ENCODE measurements at places on chromosomes 7 and 10.

GRCh38 chr7:20240080-20240926 is 23.1 kb upstream of the MACC1 start:
- DNase-seq = no peak

DNA sequence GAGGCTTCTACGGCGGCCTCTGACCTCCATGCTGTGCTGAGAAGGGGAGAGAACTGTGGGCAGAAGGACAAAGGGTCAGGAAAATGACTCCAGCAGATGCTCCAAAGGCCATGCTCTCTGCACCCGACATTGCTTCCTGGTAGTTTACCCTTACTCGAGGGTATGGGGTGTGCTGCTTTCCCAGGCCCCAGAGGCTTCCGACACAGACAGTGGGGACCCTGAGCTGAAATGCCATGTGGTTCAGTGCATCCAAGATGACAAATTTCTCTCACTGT is 130.9 kb downstream of the PTPN20 start:
- no peak for DNase-seq

- peak; percentile 89 for DNase-seq
These were observed 37.0 kb downstream of the FAM171A1 start for GRCh38 chr10:15333909-15334649.

DNA sequence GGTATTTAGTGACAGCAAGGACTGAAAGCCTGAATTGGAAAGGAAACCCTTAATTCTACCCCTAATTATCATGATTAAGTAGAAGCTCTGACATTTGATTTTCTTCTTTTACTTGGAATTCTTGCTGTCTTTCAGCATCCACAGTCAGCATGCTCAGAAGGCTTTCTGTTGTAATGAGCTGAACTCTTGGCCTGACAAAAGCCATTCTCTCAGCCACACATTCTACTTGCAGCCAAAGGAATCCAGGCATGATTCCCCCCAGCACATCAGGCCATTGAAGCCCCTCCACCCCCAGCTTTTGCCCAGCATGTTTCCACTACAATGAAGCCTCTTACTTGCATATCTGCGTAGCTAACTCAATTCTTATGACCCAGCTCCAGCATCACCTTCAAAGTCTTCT is 94.3 kb upstream of the FRMD4A start:
- peak; percentile 14 for DNase-seq

GRCh38 chr10:97850446-97850845 is 803 bp downstream of the GOLGA7B start:
- DNase-seq = no peak

- no peak for DNase-seq
These were observed 91.5 kb downstream of the SEMA3D start for GRCh38 chr7:85095366-85095765.

GRCh38 chr7:155764438-155764793 is 47.8 kb downstream of the SHH start:
- DNase-seq = no peak

- DNase-seq = peak; percentile 97
These were observed 13.5 kb upstream of the TSPAN13 start for GRCh38 chr7:16739863-16740622.

DNA sequence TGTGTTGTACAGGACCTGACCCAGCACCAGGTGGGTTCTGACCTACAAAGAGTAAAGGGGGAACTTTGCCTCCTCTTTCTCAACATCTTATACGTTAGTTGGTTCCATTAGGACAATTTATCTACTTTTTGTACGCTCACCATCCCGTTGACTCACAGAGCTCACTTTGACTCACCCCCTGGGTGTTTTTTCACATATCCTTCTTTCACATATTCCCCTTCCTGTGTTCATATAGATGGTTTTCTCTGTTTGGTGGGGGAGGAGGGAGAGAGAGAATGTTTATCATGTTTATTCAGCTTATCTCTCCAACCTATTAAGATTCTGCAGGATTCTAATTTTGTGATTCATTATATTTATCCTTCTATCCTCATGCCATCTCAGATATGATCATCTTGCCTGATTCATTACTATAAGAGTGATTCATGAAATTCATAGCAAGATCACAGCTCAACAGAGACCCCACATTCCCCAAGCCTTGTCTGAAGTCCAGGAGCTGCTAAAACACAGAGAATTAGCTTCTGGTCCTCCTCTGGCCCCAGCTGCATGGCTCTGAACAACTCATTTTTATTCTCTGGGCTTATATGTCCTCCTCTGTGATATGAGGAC is 37.2 kb downstream of the PRSS2 start:
- DNase-seq = peak; percentile 78

- no peak for DNase-seq
These were observed 81.3 kb downstream of the SH2D4B start for GRCh38 chr10:80619036-80619435.

GRCh38 chr10:64089648-64090047 is 568.4 kb downstream of the REEP3 start:
- DNase-seq = no peak

DNA sequence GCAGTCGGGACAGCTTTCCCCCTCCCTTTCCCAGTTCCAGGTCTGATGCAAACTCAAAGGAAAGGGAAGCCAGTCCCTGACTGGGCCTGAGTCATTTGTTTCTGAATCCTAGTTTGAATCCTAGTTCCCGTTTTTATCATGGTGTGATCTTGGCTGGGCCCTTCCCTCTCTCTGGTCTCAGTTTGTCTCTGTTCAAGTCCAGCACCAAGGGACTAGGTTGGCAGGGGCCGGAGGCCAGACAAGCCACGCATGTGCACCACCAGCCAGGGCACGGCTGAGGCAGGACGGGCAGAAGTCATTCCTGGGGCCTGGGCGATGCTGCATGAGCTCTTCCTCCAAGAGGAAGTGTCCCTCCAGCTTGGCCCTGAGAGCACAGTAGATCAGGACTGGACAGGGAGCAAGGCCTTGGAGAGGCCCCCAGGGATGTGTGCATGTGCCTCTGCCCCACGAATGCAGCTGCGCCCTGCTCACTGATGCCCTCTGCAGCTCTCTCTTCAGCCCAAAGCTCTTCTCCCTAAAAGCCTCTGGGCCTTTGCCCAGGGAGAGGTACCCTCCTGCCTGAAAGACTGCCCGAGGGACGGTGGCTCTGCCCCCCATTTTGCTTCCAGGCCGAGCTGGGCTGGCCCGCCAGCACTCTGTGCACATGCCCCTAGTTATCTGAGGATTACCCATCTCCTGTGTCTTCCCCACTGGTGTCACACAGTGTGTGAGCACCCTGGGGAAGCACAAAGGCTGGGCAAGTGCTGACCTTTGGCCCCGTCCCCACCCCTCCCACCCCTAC is 86.7 kb downstream of the ZMIZ1 start:
- peak; percentile 52 for DNase-seq

DNA sequence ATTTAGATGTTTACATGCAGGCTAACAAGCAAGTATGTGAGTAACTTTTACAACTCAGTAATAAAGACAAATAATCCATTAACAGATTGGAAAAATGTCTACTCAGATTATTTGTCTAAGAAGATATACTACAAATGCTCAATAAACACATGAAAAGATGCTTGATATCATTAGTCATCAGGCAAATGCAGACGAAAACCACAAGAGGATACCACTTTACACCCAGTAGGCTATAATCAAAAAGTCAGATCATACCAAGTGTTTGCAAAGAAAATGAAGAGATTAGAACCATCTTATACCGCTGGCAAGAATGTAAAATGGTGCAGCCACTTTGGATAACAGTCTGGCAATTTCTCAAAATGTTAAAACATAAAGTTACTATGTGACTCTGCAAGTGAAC is 84.1 kb downstream of the MALSU1 start:
- DNase-seq = peak; percentile 33

- peak; percentile 56 for DNase-seq
These were observed 3.2 kb downstream of the DNAJB6 start for GRCh38 chr7:157339777-157340677.

- DNase-seq = no peak
These were observed 179.6 kb downstream of the SND1 start for GRCh38 chr7:127831318-127832219.

DNA sequence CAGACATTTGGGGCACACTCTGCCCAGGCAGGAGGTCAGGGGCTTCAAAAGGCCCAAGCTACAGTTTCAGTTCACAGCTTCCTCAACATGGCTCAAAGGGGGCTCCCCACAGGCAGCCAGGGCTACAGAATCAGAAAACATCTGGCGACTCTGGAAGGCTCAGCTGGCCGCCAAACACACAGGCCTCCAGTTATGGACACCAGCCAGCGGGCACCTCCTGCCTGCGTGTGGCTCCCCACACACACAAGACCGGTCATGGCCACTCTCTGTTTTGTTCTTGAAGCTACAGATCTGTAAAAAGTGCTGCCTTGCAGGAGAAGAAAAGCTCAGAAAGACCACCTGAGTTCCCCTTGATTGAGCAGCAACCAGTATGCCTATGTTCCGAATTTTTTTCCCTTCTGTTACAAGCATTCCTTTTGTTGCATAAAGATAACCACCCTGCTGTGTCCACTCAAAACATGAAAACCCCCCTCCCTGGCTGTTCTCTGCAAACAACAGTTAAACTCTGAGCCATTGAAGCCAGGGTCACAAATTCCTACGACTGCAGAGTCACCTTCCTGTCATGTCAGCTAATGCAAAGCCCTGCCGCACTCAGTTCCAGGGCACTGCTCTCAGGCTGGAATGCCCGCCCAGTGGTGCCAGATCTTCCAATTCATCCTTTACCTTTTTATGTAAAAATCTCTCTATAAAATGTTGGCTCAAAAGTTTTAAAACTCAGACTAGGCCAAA is 33.6 kb downstream of the VSTM4 start:
- peak; percentile 17 for DNase-seq

DNA sequence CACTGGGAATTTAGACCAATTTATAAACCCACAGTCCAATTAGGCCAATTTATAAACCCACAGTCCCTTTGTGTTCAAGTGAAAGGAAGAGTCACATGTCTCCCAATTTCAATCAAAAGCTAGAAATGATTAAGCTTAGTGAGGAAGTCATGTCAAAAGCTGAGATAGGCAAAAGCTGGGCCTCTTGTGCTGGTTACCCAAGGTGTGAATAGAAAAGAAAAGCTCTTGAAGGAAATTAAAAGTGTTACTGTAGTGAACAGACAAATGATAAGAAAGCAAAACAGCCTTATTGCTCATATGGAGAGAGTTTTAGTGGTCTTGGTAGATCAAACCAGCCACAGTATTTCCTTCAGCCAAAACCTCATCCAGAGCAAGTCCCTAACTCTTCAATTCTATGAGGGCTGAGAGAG is 245.0 kb downstream of the HDAC9 start:
- DNase-seq = no peak

GRCh38 chr7:21011153-21011552 is 224.5 kb upstream of the SP8 start:
- no peak for DNase-seq

GRCh38 chr10:88530093-88530492 is 53.0 kb downstream of the RNLS start:
- DNase-seq = no peak

DNA sequence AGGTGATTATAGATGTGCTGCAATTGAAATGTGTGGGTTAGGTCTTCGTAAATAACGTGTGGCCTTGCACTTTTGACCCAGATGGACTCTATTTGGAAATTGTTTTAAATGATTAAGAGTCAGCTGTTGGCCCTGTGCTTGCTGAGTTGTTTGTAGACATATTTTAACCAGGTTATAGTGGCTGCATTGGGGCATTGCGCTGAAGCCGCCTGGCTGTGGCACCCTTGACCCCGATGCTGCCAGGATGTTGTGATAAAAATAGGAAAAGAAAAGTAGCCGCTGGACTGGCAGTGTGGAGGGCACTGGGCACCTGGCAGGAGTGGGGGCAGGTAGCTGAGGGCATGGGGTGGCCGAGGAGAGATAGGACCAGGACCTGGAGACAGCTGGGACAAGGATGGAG is 13.4 kb downstream of the LRRC27 start:
- DNase-seq = no peak

GRCh38 chr7:3210531-3210930 is 90.5 kb upstream of the SDK1 start:
- no peak for DNase-seq

- DNase-seq = peak; percentile 16
These were observed 23.0 kb downstream of the ZNF33B start for GRCh38 chr10:42615419-42615818.

DNA sequence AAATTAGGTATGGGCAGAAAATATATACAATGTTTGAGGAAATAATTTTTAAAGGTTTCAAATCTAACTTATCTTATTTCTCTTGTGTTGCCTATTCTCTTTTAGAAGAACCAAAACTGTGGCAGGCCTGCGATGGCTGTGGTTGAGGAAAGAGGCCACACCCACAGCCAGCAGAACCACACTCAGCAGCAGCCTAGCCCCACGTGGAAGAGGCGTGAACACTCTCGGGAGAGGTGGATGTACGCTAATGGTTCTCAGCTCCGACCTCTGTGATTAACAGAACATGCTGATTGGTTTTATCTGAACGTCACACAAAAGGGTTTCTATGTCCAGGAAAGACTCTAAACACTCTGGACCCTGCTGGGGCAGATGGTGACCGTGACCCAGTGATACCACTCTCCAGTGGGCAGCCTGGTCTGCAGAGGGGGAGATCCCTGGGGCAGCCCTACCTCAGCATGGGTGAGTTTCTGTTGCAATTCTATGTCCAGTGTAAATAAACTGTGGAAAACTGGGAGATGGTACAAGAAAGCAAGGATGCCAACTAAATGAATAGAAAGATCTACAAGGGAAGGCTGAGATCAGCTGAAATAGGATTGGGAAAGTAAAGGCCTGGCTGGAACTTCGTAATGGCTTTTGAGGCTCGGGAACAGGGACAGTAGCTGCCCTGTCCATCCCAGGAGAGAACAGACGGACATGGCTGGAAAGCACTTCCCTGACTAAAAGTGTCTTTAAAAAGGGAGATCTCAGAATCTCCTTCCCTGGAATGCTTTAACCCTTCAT is 26.6 kb downstream of the DIP2C start:
- DNase-seq = no peak

GRCh38 chr7:106367664-106368063 is 82.9 kb upstream of the NAMPT start:
- no peak for DNase-seq

DNA sequence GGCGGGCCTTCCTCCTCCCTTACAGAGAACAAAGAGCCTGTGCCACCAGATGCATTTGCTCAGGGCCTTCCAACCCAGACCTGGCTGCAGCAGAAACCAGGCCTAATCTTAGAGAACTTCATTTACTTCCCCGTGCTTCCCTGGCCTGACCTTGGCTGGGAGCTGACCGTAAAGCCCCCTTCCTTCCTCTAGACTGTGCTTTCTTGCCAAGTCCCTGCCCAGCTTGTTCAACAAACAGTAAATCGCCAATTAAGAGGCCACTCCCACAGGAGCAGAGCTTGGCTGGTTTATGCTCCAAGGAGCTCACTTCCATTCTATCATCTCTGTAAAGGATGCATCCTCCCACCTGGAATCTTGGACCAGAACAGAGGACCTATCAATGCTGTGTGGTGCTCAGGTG is 110.9 kb downstream of the COL13A1 start:
- no peak for DNase-seq

DNA sequence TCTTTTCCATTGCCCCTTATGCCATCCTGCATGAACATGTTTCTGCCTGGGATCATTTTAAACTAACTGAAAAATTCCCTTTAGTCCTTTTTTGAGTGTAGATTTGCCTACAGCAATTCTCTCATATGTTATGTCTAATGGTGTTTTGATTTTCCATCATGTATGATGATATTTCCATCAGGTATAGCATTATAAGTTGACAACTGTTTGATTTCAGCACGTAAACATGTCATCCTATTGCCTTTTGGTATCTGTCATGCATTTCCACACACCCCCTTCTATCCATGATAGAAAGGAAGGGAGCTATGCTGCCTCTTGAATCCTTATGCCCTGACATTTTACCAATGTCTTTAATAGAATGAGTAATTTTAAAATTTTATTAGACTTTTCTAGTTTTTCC is 116.8 kb downstream of the ZPBP start:
- DNase-seq = no peak

Measured in fibroblast of lung (primary cell).